ENCODE measurements at places on chromosomes 12 and 14.

DNA sequence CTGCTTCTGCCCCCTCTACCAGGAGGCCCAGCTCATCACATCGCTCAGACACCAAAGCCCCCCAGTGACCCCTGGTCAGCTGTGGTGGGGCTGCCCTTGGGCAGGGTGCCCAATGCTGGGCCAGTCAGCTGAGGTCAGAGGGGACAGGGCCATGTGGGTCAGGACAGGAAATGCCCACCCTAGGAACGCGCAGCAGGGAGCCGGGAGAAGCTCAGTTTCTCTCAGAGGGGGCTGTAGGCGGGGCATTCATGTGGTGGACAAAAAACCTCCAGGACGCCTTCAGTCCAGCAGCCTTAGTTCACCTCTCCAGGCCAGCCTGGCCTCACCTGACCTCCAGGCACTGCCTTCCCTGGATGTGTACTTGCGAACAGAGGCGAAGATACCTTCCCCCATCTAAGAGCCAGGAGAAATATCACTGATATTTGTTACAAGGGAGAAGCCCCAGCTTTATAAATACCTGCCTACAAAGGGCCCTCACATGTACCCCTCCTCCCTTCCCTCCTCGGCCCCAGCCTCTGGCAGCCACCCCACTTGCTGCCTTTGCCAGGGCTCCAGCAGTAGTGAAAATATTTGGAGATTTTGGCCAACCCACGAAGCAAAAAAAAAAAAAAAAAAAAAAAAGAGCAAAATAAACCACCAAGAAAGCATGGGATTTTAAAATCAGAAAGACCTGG, 41.9 kb upstream of the PLEKHG6 start:
- DNase-seq, result no peak

DNA sequence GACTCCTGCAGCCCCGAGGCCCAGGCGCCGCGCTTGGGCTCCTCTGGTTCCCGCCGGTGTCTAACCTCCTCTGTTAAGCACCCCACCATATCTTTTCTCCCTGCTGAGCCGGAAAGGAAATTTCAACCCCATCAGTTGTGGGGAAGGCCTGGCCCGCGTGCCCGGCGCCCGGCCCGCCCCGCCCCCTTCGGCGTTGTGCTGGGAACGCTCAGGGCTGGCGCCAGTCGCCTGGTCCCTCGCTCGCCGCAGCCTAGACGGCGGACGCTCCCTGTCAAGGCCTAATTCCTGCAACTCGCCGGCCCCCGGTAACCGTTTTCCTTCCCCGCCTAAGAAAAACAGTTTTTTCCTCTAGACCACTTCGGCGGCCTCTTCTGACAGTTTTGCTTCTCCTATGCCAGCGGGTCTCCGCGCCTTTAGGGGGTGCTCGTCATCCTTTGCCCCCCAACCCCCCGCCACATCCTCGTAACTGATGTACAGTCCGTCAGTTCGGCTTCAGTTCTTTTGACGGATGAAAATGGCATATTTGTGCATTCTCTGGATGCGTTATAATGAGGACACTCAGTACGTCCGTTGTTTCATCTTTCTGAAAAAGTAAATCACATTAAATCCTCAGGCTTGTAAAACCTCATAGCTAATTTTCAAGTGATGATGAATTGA, 506 bp upstream of the NAP1L1 start:
- DNase-seq, result no peak

DNA sequence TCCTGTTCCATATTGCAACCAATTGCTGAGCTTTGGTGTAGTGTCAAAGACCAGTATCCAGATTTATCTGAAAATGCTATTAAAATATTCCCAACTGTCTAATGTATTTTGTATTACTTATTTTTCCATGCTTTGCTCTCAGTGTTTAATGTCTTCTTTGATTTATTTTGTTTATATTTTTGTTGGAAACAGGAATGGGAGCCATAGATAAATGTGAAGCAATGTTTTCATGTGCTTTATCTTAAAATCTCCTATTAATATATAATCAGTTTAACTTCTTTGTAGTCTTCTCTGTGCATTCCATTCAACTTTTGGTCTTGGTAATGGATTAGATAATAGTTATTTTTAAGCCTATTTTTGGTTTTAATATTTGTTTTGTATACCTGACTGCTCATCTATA, 8.8 kb downstream of the RAP1B start:
- no peak for DNase-seq

GRCh38 chr12:119692997-119693396, 25.1 kb downstream of the PRKAB1 start:
- DNase-seq, result no peak
